ENCODE measurements at places on chromosomes 6 and 20.

- DNase-seq: no peak
These were observed 8.8 kb downstream of the TMEM151B start for GRCh38 chr6:44278774-44279697.

DNA sequence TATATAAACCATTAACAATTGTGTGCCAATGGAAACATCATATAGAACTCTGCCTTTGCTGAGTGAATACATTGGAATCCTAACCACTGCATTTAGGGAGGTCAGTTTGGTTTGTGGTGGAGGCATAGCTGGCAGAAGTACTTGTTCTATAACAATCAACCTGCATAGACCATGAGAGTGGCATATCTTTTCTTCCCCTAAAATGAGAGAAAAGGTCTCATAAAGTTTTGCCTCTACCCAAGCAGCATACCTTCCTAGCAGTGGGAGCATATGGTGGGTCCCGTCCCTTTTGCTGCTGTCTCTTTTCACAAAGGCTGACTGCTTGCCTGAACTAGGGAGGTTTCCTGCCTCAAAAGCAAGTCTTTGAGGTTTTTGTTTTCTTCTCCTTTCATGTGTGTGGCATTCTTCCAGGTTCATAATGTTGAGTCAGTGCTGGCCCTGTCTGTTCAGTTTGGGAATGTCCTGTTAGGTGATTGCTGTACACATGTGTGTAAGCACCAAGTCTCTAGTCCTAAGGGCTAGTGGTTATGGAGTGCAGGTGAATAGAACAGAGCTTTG, 61.2 kb upstream of the SUPT3H start:
- no peak for DNase-seq

DNA sequence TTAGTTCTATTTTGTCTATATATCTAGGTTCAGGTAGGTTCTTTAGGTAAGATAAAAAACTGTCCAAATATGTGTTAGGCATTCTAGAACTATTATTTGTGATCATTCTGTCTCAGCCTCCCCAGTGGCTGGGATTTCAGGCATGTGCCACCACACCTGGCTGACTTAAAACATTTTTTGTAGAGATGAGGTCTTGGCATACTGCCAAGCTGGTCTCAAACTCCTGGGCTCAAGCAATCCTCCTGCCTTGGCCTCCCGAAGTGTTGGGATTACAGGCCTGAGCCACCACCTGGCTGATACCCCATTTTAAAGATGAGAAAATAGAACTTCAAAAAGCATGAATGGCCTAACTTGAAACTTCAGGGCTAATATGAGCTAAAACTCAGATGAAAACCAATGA, 33.9 kb downstream of the LHFPL5 start:
- DNase-seq: no peak

DNA sequence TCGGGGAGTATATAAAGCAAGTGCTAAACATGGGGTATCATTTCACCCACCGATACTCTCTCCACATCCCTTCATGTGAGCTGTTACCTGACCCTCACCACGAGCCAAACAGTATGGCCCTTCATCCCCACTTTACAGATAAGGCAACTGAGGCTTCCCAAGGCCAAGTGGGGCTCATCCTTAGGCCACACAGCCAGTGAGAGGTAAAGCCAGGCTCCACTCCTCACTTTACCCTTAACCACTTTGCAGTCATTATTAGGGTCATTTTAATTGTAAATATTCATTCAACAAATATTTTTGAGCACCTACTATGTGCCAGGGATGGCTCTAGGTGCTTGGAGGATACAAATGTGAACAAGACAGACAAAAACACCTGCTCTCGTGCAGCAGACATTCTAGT, 7.0 kb downstream of the SIRPA start:
- no peak for DNase-seq

DNA sequence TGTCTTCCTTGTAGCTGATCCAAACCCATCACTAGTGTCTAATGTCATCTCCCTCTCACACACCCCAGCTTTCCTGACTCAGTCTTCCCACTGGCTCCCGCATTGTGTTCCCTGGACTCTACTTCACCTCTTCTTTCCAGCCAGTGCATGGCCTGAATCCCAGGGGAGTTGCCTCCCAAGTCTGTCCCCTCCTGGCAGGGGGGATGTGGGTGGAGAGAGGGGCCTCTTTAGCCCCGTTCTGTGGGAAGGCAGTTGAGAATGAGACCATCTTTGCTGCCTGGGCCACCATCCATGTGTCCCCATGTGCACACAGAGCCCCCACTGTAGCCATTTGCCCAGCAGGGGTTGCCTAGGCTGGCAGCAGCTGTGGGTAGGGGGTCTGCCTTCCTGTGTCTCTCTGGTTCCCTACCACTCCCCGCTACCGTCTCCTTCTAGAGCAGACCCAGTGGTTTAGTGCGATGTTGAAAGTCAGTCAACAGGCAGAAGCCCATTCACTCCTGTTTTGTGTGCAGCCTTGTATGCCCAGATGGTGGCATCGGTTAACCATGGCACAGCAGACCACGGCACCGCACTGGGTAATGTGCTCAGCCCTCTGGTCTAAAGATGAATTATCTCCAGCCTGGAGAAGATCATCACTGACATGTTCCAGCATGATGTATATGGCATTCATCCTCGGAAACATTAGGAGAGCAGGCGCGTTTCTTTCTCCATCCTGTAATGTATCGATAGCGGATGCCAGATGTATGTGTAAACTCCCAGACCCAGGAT, 178.8 kb upstream of the SNX9 start:
- DNase-seq: peak; percentile 41
